T follicular helper cell (primary cell): ENCODE measurements at places on chromosomes 6 and 20.

GRCh38 chr20:64154590-64155257 is 9.5 kb upstream of the MYT1 start:
- no peak for DNase-seq

- DNase-seq: no peak
Measured at GRCh38 chr20:52922436-52922835, 49.7 kb upstream of the TSHZ2 start.

GRCh38 chr20:17878912-17879602 is 89.5 kb downstream of the SNX5 start:
- DNase-seq: no peak

- no peak for DNase-seq
Measured at GRCh38 chr6:24405262-24405661, 2.5 kb downstream of the MRS2 start.

GRCh38 chr6:89350281-89350966 is 2.1 kb downstream of the UBE2J1 start:
- DNase-seq: no peak

DNA sequence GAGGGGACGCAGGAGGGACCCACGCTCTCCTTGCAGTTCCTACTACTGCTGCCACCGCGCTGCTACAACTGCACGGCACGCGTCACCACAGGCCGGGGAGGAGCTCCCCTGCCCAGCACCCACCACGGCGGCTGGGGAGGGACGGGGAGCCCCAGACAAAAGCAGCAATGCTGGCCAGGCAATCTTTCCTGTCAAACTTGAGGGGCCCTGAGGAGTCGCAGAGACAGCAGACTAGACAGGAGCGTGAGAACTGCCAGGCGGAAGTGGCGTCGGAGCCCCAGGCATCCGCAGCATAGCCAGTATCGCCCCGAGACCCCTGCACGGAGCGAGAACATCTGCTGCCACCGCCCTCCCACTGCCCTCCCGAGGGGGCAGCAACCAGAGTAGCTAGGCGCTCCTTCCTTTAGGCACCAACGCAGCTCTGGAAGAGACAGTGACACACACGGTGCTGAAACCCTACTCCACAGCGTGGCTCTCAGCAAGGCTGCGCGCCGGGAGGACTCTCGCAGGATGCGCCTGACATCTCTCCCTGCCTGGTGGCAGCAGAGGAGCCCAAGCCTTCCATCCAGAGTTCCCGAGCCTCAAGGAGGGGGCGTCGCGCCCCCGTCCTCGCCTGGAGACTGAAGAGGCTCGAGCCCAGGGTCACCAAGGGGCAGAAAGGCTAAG is 2.2 kb downstream of the TAF4 start:
- DNase-seq: no peak

GRCh38 chr6:75830959-75831885 is 82.2 kb downstream of the MYO6 start:
- DNase-seq: no peak

DNA sequence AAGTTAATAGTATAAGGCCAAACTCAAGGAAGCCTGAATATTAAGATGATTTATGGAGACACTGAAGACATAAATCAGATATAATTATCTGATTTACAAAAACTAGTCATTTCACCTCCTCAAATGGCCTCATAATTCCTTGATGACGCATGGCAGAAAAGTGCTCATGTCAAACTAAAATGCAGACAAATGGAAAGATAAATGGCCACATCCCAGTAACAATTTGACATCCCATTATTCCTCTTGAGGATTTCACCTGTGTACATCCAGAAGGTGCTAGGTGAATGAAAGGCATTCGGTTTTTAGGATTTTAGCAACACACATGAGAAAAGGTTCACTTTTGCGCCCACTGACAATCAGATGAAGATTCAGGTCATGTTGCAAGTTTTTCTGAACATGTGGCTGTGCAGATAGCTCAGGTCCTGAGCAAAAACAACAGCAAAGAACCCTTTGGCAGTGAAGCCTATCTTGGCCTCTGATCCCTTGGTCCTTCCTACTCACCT is 24.2 kb downstream of the SGK1 start:
- no peak for DNase-seq

GRCh38 chr6:44646355-44646754 is 258.8 kb downstream of the CDC5L start:
- no peak for DNase-seq

GRCh38 chr6:44661221-44662008 is 273.9 kb downstream of the CDC5L start:
- DNase-seq: no peak

DNA sequence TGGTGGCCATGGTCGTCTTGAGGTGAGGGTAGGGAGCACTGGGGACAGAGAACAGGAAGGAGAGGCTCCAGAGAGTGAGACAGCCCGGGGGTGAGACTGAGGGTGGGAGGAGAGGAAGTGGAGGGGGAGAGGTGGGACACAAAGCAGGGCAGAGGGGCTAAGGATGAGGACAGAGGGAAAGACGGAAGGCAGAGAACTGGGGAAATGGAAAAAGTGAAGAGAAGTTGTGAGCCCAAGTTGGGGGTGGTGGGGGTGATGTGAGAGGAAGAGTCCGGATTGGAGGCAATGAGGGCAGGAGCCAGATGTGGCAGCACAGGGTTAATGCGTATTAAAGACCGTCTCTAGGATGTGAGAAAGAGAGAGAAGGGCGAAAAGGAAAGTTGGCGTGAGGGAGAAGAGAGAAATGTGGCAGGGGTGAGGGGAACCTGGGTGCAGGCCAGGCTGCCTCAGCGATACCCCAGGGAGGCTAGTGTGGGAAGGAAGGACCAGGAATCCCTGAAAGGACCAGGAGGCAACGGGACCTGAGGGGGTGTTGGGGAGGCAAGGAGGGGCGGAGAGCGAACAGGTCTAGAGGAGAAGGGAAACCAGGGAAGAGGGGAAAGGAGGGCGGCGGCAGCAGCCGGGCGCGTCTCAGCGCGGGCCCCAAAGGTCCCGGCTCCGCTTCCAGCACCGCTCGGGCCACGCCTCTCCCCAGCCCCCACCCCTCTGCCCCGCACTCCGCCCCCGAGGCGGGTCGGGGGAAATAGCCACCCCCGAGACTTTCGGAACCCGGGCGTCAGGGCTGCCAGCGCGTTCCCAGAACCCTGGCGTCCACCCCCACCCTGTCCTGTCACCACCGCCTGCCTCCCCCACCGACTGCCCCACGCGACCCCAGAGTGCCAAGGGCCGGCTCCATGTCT is at the start of gene PPP1R18:
PPP1R18 (minus strand) TSS at position 637 of the 899 bp plus-strand sequence; CDS start at position 10, 627 bp downstream.
- DNase-seq: peak; percentile 72

DNA sequence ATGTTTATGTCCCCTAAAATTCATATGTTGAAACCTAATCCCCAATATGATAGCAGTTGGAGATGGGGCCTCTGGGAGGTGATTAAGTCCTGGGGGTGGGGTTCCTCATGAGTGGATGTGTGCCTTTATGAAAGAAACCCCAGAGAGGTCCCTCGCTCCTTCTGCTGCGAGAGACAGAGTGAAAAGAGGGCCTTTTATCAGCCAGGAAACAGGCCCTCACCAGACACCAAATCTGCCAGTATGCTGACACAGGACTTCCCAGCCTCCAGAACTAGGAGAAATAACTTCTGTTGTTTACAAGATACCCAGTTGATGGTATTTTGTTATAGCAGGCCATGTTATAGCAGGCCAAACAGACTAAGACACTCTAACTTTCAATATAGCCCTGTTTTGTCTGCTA is 100.9 kb upstream of the NFATC2 start:
- DNase-seq: no peak

GRCh38 chr6:75282706-75283105 is 1.9 kb downstream of the TMEM30A start:
- DNase-seq: no peak

GRCh38 chr6:95431637-95432228 is 145.6 kb upstream of the MANEA start:
- no peak for DNase-seq

DNA sequence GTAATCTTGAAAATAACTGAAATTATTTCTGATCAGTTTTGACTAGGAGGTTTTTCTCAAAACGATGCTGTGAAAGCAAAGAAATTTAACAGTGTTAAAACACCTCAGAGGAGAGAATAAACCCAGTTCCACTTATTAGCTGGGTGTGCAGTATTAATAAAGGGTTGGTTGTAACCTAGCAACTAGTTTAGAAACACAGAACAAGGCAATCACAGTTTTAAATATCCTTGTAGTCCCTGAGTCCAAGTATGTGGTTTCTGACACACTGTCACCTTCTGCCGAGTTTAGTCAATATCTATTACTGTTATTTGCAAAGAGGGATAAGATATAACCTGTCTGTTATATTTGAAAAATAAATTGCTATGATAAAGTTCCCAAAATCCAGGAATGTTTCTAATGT is 70.2 kb upstream of the INSM1 start:
- no peak for DNase-seq

DNA sequence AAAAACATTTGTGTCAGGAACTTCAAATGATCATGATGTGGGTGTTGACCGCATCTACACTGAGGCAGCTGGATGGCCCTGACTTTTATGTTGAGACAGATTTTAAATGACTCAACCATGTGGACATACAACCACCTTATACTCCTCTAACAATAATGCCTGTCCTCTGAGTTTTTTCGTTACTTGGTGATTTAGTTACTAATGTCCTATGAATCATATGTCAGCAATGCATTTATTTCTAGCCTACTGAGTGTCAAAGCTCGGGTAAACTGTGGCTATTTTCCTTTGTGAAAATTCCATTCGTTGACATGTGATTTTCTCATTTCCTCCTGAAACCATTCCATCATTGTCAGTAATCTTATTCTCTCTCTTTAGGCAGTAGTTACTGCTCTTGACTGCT is 38.9 kb upstream of the NKX2-4 start:
- DNase-seq: no peak

GRCh38 chr6:68139130-68139529 is 496.0 kb upstream of the ADGRB3 start:
- DNase-seq: no peak

GRCh38 chr6:139164001-139164400 is 29.1 kb downstream of the HECA start:
- no peak for DNase-seq
